ENCODE measurements at places on chromosomes 16 and 17.

GRCh38 chr17:67959510-67959909, 36.8 kb downstream of the C17orf58 start:
- no peaks in the 10 kb centered on the region for H3K27me3 ChIP-seq

DNA sequence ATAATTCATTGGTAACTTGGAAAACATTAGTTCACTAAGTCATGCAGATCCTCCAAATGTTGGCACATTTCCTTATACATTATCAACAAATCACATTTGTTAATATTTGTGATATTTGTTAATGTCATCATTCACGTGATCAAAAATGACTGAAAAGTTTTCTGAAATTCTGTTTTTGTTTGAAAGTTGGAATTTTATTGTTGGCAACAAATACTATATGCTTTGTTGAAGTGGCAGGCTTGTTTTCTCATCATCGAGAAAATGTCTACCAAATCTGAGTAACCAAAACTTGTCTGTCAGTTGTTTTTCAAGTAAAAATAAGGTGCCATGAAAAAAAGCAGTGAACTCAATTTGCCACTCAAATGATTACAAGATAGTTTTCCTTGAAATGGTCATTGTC, 62.8 kb downstream of the NACA2 start:
- no peak overlapping the region for H3K4me3 ChIP-seq
- DNase-seq = no peak
- H3K27me3 ChIP-seq = peaks cover 29% of the 10 kb centered on the region
- no peaks in the 10 kb centered on the region for H3K4me1 ChIP-seq

DNA sequence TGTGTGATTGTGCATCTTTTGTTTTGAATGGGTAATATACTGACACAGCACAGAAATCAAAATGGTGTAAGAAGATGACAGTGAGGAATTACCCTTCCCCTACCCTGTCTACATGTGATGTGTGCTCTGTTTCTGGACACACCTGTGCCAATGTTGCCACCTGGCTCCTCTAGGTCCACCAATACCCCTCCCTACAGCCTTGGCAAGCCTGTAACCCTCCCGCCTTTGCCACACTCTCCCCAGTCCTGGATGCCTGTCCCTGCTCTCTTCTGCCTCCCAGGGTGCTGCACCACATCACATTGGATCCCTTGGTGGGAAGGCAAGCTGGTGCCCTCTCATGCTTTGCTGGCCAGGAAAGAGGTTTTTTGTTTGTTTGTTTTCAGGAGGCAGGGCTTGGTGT, 289.5 kb upstream of the N4BP1 start:
- H3K4me3 ChIP-seq = no peak overlapping the region
- no peaks in the 10 kb centered on the region for H3K36me3 ChIP-seq
- H3K27ac ChIP-seq = no peak overlapping the region

GRCh38 chr17:19010729-19011505, 6.4 kb upstream of the FAM83G start:
- H3K27me3 ChIP-seq = peaks cover 9% of the 10 kb centered on the region
- H3K4me3 ChIP-seq = no peak overlapping the region
- H3K36me3 ChIP-seq = no peaks in the 10 kb centered on the region
- H3K27ac ChIP-seq = no peak overlapping the region

- no peak for DNase-seq
- H3K27ac ChIP-seq = no peak overlapping the region
- H3K4me3 ChIP-seq = no peak overlapping the region
- peaks cover 34% of the 10 kb centered on the region for H3K4me1 ChIP-seq
These were observed 6.0 kb downstream of the SYNGR2 start for GRCh38 chr17:78174346-78174869.

DNA sequence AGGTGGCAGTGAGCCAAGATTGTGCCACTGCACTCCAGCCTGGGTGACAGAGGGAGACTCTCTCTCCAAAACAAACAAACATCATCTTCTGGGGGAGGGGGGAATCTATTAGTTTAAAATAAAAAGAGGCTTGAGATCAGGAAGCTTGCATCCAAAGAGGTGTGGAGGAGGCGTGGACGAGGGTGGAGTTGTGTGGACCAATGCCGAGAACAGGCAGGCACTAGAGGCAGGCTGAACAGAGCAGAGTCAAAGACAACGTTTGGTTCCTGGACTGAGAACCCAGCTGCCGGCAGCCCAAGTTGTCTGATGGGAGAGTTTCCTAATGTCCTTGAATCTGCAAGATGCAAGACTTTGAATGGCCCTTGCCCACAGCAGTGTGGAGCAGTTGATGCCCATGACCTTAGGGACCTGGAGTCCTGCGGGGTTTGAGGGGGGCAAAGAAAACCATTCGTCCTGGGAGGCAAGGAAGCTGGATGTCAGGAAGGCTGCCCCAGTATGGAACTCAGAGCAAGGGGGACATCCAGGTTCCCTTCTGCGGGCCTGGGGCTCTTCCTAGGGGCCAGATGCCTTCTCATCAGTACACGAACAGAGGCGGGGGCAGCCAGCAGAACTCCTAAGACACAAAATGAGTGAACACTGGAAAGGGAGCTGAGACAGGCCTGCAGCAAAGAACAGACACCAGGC, 9.2 kb downstream of the TBC1D16 start:
- peaks cover 2% of the 10 kb centered on the region for H3K27me3 ChIP-seq
- H3K4me3 ChIP-seq = no peak overlapping the region
- peaks cover under 1% of the 10 kb centered on the region for H3K4me1 ChIP-seq
- H3K27ac ChIP-seq = no peak overlapping the region

DNA sequence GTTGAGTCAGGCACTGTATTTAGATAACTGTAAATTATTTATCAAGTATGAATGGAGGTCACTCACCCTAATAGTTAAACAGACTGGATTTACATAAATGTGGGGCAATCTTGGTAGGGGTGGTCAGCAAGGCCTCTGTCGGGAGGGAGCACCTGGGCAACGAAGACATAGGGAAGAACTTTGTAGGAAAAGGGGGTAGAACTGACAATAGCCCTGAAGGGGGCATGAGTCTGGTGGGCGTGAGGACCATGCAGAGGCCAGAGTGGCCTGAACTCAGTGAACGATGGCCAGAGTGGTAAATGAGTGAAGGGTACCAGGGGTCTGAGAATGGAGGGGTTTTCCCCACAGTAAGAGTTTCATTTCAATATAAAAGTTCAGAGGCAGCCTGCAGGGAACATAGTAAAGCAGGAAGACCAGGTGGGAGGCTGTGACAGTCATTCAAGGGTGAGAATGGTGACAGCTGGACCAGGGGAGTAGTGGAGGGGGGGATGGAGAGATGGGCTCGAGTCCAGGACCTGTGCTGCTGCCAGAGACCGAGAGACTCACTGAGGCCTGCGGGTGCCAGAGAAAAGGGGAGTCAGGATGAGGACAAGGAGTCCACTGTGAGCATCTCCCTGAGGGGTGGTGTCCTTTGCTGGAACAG, 2.9 kb downstream of the C17orf67 start:
- no peak overlapping the region for H3K27ac ChIP-seq
- peaks cover 18% of the 10 kb centered on the region for H3K36me3 ChIP-seq
- DNase-seq = no peak
- peaks cover 26% of the 10 kb centered on the region for H3K4me1 ChIP-seq
- no peak overlapping the region for H3K4me3 ChIP-seq
- H3K27me3 ChIP-seq = no peaks in the 10 kb centered on the region

DNA sequence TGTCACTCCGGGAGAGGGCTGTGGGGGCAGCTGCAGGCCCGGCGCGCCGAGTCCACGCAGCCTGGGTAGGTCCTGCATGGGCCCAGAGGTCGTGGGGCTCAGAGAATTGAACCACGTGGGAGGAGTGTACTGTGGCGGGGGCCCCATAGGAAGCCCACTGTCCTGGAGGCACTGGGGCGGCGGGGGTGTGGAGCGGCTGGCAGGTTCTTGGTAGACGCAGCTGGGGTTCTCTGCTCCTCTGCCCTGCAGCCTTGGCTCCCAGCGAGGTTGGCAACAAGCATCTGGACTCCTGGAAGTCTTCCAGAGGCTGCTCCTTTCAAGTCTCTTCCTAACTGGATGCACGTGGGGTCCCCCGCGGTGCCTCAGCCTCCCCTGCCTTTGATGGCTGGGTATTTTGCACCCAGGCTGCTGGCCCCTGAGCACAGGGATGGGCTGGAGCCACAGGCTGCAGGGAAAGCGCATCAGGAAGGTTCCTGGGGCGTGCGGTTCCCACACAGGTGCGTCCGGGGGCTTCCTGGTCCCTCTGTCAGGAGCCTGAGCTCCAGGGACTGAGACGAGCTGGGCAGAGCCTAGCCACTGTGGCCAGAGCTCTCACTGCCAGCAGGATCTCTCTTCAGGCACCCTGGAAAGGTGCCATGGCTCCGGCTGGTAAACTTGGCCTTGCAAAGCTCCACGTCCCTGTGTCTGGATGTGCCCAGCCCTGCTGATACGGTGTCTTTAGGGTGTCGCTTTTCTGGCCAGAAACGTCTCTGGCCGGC, 9.3 kb downstream of the KCTD5 start:
- no peaks in the 10 kb centered on the region for H3K27me3 ChIP-seq
- H3K36me3 ChIP-seq = no peaks in the 10 kb centered on the region
- H3K27ac ChIP-seq = no peak overlapping the region
- no peak overlapping the region for H3K4me3 ChIP-seq
- DNase-seq = no peak

DNA sequence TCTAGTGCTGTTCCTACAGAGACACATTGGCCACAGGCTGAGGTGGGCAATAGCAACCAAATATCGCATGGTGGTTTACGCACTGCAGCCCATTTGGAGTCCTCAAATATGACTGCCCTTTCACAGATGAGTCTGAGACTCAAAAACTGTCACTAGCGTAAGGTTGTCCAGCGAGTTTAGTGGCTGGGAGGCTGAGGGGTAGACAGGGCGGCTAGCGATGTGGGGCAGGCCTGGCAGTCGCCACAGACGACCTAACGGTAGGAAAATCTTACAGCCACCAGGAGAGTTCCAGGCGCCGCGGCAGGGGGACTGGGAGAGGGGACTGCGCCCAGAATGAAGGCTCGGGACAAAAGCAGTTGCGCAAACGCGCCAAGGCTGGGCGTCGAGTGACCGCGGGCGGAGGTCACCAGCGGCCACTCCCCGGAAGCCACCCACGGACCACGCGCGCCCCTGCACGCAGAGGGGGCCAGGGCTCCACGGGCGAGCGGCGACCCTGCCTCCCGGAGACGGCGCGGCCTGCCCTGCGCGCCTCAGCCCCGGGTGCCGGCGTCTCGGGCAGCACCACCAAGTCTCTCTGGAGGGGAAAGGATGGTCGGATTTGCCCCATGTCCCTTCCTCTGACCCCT, 699 bp upstream of the MAP1LC3B start:
- H3K4me3 ChIP-seq = peak overlapping the region; percentile 85
- H3K27me3 ChIP-seq = no peaks in the 10 kb centered on the region
- DNase-seq = no peak
- H3K27ac ChIP-seq = peak overlapping the region; percentile 96
- H3K36me3 ChIP-seq = peaks cover 3% of the 10 kb centered on the region
- H3K4me1 ChIP-seq = peaks cover 42% of the 10 kb centered on the region

GRCh38 chr16:47851146-47851545, 304.6 kb downstream of the ABCC12 start:
- H3K27ac ChIP-seq = no peak overlapping the region
- no peak for DNase-seq
- no peaks in the 10 kb centered on the region for H3K27me3 ChIP-seq
- H3K4me1 ChIP-seq = no peaks in the 10 kb centered on the region
- peaks cover 2% of the 10 kb centered on the region for H3K36me3 ChIP-seq
- H3K4me3 ChIP-seq = no peak overlapping the region

DNA sequence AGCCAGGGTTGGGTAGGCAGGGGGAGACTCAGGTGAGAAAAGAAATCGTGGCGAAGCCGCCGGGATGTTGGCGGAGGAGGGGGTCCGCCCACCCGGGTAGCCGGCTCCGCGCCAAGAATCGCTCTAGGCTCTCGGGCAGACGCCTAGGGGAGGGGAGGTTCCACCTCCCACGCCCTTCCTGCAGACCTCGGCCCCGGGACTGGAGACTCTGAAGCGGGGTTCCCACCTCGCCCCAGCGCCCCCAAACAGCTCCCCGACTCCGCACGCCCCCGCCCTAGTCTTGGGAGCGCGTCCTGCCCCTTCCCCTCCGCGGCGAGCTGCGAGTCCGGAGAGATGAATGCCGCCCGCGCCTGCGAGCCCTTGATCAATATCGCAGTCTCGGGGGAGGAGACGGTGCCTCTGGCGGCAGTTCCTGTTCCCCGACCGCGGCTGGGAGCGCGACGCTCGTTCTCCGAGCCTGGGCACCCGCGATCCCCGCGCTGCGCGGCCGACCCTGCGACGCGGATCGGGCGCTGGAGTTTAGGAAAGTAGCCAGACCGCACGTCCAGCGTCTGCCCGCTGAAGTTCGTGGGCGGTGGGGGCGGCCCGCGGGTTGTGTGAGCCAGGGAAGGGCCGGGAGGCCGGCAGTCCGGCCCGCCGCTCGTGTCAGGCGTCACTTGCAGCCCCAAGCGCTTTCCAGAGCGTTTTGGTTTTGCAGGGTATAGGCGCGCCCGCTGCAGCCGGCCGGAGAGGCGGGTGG, 790 bp downstream of the CRHR1 start:
- DNase-seq = peak; percentile 58
- peak overlapping the region; percentile 53 for H3K4me3 ChIP-seq
- no peak overlapping the region for H3K27ac ChIP-seq
- H3K4me1 ChIP-seq = peaks cover 2% of the 10 kb centered on the region

DNA sequence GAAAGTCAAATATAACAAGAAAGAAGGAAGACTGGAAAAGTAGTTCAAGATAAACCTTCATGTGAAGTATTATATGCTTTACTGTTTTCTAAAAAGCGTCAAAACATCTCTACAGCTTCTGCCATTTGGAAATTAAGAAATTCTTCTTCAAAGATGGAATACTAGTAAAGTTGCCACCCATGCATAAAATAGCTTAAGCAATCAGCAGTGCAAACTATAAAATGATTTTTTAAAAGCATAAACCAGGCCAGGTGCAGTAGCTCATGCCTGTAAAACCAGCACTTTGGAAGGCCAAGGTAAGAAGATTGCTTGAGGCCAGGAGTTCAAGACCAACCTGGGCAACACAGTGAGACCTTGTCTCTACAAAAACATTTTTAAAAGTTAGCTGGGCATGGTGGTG, 68.2 kb downstream of the USP32 start:
- no peak overlapping the region for H3K27ac ChIP-seq
- DNase-seq = no peak
- no peaks in the 10 kb centered on the region for H3K27me3 ChIP-seq
- H3K4me1 ChIP-seq = peaks cover 1% of the 10 kb centered on the region
- no peak overlapping the region for H3K4me3 ChIP-seq

DNA sequence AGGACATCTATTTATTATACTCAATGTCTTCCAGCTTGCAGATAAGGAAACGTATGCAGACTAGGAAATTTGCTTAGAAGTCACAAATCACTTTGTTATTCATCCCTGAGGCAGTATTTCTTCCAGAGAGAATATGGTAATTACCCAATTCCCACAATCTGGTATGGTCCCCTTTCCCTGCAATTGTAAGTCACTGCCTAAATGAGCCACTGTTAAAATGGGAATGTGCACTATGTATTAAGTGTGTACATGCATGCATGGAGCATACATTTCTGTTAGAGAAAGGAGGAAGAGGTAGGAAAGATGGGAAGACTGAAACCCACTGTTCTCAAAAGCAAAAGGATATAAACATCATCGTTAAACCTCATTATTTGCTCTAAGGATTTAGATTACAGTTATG, 10.0 kb downstream of the NUFIP2 start:
- peaks cover 36% of the 10 kb centered on the region for H3K4me1 ChIP-seq
- H3K27me3 ChIP-seq = no peaks in the 10 kb centered on the region
- DNase-seq = no peak
- peak overlapping the region; percentile 12 for H3K4me3 ChIP-seq
- H3K27ac ChIP-seq = no peak overlapping the region

- no peaks in the 10 kb centered on the region for H3K36me3 ChIP-seq
- no peaks in the 10 kb centered on the region for H3K4me1 ChIP-seq
- H3K27ac ChIP-seq = no peak overlapping the region
- no peak for DNase-seq
These were observed 75.1 kb downstream of the SHISA9 start for GRCh38 chr16:12976496-12976895.

- H3K4me3 ChIP-seq = peak overlapping the region; percentile 97
- H3K27me3 ChIP-seq = no peaks in the 10 kb centered on the region
- H3K27ac ChIP-seq = peak overlapping the region; percentile 93
- peaks cover 43% of the 10 kb centered on the region for H3K4me1 ChIP-seq
These were observed 855 bp downstream of the TMEM204 start for GRCh38 chr16:1534021-1535020.
